Epithelial cell of proximal tubule (primary cell): ENCODE measurements at places on chromosomes 2 and 18.

DNA sequence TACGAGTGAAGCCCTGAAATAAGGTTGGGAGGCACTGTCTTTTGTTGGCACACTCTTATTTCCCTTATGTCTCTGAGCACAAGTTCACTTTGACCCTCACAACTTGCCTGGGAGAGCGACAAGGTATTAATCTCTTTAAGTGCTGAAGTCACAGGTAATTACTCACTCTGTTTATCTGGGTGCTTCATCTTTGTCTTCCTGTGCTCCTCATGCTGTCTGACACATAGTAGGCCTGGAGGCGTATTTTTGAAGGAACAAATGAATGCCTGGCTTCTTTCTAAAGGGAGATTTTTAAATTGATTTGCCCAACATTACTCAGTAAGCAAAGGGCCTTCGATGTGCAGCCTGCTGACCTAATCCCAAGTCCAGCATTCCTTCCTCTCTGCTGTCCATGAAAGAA, 507.1 kb upstream of the TNP1 start:
- no peak for DNase-seq

DNA sequence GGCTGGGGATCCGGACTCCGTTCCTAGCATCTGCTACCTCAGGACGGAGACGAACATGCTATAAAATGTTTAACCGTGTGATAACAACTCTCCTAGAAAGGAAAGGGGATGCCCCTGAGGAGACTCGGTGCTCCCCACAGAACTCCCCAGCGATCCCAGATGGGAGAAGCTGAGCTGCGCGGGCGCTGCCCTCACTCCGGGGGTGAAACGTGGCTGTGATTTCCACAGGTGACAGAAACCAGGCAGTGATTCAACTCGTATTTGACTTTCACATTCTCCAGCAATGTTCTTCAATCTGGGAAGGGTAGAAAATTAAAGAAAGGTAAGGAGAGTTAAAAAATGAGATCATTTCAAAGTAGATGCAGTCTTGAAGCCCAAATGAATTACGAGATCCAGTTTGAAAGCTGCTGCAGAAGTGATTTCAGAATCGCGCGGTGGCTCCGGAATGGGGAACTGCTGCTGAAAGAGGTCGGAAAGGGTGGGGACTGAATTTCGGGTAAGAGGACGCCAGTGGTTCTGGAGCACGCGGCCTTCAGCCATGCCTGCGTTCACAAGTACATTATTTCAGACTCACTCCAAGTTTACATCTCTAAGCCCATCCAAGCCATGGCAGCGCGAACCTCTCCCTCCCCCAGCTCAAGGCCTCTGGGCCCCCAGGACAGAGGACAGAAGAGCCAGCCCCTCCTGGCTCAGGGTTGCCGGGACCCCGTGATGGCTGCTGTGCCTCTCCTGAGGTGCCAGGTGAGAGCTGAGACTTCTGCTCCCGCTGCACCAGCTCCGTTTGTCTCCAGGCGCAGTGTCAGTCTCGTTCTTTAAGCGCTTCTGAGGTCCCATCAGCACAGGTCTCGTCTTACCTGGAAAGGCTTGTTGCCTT, 39.5 kb downstream of the ADNP2 start:
- no peak for DNase-seq

DNA sequence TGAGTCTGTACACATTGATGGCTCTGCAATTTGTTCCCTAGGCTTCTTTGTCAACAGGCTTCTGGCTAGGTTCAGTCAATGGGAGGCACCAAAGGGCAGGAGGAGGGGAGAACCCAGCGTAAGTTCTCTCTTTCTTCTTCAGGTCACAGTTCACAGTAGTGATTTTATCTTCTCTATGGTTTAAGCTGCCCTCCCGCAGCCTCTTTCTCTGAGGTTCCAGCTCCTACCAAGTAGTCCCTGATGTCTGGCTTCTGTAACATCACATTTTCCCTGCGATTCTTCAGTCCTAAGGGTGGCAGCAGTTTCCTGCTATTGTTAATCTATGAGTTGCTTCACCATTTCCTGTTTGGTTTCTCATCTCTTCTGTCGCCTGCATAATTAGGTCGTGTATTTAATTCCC, 107.4 kb downstream of the CPO start:
- DNase-seq, result no peak

- DNase-seq, result no peak
Observed at GRCh38 chr2:172282944-172283343, 144.4 kb upstream of the ITGA6 start.

DNA sequence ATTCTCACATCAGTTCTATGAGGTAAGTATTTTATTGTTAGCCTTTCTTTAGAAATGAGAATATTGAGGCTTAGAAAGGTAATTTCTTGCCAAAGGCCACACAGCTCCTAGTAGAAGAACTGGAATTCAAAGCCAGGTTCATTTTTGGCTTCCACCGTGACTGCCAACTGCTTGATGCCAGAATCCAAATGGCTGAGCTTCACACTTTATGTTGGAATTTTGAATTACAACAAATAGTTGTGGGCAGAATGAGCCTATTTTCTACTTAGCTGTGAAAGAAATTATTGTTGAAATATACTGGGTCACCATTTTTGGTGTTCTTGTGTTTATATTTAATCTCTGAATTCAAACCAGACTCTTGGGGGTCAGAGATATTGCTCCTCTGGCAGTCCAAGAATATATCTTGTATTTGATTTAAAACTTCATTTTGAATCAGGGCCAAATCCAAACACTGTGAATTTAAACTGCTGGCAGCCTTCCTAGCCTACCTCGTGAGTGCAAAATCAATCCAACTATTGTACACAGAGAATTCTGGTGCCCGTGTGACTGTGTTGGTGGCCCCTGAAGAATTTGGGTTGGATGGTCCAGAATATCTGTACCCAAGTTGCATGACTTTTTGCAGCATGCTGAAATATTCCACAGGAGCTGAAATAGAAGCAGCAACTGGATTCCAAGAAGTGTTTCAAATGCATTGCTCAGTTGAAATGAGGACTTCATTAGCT, 35.6 kb upstream of the LPIN1 start:
- no peak for DNase-seq

DNA sequence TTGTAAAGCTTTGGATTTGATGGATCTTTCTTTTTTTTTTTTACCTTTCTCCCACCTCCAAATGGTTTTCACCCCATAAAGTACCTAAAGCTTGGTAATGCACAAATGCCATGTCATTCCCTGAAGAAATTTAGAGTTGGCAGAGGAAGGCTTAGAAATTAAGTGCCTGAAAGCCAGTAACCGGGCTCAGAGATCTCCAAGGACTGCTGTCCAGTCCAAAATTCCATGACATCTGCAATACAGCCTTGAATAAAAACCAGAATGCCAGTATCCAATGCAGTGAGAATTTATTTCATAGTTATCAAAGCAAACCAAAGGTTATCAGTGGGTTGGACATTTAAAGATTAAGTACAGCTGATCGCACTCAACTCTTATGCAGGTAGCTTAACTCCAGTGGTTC, 209.9 kb upstream of the RBBP8 start:
- no peak for DNase-seq

- no peak for DNase-seq
Observed at GRCh38 chr2:228067309-228067708, 114.2 kb downstream of the SPHKAP start.

DNA sequence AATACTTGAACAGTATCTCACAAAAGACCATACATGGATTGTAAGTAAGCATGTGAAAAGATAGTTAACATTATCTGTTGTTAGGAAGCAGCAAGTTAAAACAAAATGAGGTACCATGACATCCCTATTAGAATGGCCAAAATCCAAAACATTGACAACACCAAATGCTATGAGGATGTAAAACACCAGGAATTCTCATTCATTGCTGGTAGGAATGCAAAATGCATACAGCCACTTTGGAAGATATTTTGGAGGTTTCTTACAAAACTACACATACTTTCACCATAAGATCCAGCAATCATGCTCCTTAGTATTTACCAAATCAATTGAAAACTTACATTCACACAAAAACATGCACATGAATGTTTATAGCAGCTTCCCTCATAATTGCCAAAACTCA, 30.9 kb upstream of the ICOS start:
- DNase-seq, result no peak

- DNase-seq, result no peak
Observed at GRCh38 chr2:240463866-240464481, 28.5 kb downstream of the GPC1 start.
